ENCODE measurements at places on chromosomes 3 and 15.

DNA sequence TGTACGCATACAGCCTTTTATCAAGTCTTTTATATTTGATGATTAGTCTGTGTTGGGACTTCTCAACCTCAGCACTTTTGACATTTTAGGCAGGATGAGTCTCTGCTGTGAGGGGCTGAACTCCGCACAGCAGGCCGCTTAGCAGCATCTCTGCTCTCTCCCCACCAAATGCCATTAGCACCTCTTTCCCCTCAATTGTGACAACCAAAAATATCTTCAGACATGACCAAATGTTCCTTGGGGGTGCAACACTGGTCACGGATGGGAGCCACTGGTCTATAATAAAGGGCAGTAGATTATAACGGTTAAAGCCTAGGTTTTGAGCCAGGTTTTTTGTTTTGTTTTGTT lies 109.7 kb upstream of the LRIG1 start:
- DNase-seq = no peak

GRCh38 chr3:56989169-56989976 lies 71.1 kb upstream of the SPATA12 start:
- DNase-seq = no peak

DNA sequence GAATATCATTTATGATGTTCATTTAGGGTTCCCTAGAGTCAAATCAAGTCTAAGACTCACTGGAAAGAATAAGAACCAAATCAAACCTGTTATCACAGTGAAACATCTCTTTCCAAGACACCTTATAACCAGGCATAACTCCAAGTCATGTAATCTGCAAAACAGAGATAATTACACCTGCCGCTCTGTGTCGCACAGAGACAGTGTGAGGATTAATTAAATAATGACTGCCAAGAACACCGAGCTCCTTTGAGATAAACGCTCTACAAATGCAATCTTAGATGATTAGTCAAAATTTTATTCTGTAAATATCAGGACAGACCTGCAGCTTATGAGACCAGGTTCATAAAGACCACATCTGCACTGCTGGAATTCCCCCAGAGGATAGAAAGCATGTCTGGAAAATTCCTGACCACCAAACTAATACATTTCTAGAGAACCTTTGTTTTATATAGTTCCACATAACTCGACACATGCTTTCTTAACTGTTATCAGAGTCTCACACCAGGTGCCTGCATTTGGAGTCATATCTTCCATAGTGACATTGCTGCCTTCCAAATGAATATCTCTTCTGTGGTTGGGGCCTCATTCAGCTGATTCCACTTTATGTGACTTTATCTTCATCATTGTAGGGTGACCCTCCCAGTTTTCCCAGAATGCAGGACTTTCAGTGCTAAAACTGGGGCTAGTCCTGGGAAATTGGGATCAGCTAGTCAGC lies 252.8 kb downstream of the CD47 start:
- no peak for DNase-seq

DNA sequence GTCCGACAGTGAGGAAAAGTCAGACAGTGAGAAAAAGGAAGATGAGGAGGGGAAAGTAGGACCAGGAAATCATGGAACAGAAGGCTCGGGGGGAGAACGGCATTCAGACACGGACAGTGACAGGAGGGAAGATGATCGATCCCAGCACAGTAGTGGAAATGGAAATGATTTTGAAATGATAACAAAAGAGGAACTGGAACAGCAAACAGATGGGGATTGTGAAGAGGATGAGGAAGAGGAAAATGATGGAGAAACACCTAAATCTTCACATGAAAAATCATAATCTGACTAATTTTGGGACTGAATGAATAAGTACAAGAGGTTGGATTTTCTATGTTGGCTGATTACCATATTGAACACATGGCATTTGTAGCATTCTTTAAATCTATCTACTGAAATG lies 26.2 kb downstream of the SEC62 start:
- DNase-seq = no peak

GRCh38 chr3:69723389-69723788 lies 15.9 kb upstream of the MITF start:
- DNase-seq = no peak

GRCh38 chr3:11544412-11545181 lies 99.1 kb downstream of the VGLL4 start:
- DNase-seq = no peak

DNA sequence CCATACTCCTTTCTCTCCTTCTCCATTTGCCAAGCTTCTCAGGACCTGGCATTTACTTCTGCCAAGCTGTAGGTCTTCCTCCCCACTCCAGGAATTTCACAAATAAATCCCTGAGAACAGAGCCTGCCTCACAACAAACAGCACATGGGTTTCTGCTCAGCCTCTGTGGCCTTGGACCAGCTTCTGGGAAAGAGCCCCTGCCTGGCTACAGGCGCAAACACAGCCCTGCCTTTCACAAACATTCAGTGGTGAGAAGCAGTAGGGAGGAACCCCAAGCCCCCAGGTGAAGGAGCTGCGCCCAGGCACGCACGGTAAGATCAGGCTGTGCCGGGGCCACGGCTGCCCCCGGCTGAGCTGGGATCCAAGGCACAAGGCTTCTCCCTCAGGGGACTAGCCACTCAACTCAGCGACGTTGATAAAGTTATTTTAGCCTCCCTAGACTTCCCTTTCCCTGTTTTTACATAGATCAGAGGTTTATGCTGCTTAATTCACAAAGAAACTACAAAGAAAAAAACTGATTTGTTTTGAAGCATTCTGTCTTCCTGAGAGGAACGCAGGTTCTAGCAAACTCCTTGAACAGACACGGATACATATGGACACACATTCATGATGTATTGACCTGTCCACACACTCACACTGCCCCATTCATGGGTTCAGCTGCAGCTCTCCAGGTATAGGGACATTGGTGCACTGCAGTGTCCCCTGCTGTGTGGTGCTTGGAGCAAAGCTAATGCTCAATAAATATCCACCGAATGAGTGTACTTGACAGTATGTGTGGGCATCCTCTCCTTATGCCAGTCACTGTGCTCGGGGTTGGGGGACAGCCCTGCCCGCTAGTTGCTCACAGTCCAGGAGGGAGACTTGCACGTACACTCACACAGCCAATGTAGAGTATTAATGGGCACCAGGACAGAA lies 25.4 kb downstream of the HES1 start:
- DNase-seq = no peak

GRCh38 chr3:101861212-101861788 lies 12.0 kb downstream of the NFKBIZ start:
- DNase-seq = no peak

- peak; percentile 33 for DNase-seq
Measured at GRCh38 chr15:71448688-71449114, 333.4 kb downstream of the THSD4 start.

- DNase-seq = no peak
Measured at GRCh38 chr3:148280623-148281242, 417.0 kb upstream of the AGTR1 start.

GRCh38 chr3:158864492-158864891 lies 62.6 kb downstream of the MFSD1 start:
- DNase-seq = no peak

DNA sequence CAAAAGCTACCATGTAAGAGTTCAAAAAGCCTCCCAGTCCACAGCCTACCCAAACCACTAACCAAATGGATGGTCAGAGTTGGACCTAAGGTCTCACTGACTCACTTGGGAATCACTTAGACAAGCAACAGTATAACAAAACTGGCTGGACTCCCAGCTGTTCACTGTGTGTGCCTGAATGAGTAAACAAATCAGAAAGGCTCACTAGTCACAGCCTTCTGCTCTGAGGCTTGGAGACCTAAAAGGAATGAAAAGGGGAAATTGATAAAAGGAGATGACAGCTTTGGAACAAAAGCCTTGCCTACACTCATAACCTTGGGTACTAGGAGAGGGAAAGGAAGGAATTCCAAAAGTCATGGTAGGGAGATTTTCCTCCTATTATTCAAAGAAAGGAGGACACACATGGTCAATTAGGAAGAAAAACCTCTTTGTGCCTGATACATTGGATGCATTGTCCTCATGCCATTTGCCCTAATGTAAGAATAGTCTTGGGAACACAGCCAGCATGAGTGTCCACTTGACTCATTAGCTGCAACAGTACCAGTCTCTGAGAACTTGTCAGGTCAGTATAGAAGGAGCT lies 92.3 kb downstream of the FRMD5 start:
- DNase-seq = peak; percentile 54

DNA sequence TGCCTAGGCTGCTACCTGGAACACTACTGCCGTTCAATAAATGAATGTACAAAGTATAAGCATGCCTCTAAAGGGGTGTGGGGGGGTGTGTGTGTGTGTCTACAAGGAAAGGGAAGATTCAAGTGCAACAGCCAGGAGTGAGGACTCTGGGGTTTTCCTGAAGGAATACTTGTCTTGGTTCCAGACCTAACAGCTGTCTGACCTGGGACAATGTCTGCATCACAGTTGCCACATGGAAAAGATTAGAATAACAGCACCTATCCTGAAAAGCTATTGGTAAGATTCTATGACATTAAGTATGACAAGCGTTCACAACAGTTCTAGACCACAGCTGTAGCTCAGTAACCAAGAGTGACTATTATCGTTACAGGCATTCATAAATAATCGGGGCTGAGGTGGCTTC lies 345.2 kb downstream of the FOXP1 start:
- DNase-seq = no peak

DNA sequence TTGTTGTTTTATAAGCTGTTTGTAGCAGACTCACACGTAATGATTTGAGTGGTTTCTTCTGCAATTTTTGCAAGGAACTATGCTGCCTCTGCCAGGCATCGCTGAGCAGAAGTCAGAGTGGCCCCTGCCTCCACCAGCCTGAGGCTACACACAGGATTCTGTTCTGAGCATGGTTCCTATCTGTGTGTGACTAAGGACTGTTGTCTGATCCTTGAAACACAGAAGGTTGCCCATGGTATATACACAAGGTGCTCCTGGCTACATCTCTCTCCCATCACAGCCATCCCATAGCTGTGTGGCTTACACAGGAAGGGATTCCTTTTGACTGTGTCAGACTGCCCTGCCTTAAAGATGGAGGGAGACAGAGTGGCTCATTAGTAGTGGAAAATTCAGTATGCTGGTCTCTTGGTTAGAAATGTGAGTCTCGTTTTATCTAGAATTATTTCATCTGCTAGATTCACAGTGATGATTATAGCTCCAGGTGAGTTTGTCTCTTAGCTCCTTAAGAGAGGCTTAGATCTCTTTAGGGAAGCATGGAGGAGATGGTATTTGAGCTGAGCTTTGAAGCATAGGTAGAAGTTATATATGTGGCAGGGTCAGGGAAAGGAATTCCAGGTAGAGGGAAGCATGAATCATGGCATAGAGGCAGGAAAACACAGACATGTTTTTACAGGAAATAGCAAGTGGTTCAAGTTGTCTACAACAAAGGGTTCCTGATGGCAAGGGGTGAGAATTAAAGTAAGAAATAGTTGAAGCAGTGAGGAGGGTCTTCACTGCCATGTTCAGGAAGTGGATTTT lies 37.5 kb downstream of the SNAPC5 start:
- DNase-seq = no peak

DNA sequence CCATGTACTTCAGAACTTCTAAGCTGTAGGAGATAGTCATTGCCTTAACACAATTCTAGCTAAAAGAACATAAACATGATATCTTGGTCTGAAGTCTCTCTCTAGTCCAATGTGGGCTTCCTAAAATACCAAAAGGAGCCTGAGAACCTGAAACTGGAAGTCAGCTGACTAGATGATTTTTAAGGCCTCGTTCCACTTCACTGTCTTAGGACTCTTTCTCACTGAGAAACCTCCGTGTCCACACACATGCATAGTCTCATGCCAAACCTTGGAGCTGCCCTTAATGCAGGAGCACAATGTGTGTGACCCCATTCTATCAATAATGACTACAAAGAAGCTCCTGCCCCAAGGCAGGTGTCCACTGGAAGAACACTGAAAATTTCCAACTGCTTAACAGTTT lies 87.7 kb downstream of the ETFA start:
- DNase-seq = no peak

- no peak for DNase-seq
Measured at GRCh38 chr3:53545310-53545995, 51.0 kb downstream of the CACNA1D start.

GRCh38 chr3:13543253-13543652 lies 5.7 kb upstream of the FBLN2 start:
- DNase-seq = peak; percentile 71

DNA sequence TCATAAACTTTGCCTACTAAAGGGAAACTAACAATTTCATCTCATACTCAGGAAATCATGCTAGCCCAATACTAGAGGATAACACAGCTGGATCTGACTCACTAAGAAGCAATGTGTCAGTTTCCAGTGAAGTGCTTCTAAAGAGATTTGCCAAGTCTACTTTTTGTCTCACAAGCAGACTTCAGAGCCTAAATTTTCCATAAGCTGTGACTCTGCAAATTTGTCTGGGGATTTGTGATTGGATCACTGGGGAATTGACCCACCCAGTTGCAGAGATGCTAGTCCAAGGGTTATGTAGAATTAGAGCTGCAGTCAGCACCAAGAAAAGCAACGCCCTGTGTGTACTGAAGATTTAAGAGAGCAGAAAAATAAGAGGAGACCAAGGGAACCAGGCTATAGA lies 647.1 kb downstream of the NTRK3 start:
- DNase-seq = peak; percentile 89

GRCh38 chr3:62371720-62372591 lies 1.4 kb downstream of the FEZF2 start:
- DNase-seq = no peak

GRCh38 chr3:145906755-145907154 lies 254.2 kb downstream of the PLOD2 start:
- no peak for DNase-seq

DNA sequence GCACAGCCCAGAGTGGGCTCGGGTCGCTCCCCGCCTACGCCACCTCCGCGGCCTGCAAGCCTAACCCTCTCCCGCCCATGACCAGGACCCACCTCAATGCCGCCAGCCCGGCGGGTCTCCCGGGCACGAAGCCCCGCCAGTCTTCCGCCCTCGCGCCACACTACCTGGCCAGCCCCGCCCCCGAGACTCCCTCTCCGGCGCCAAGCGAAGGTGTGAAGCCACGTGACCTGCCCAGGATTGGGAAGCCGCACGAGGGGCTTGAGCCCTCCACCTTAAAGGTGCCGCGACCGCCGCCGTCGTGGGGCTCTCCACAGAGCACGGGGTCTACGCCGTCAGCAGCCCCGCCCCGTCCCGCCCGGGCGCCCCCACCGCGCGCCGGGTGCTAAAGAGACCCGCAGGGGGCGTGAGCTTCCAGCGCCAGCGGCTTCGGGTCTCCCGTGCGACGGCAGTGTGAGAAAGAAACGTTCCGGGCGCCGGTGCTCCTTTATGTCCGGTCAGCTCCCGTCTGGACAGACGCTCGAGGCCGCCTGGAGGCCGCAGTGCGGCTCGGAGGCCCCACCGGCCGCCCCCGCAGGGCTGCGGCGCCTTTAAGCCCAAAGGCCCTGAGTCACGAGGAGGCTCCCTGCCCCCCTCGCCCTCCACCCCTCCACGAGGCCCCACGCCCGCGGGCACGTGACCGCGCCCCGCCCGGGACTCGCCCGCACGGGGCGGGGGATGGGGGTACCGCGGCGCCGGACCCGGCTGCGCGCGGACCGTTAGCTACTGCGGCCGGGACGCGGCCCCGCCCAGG lies at the start of gene CPEB1:
Gene CPEB1, minus strand, starts transcription at position 319 of the 790 bp plus-strand sequence. CDS start 18,904 bp downstream, outside the sequence.
- DNase-seq = peak; percentile 0

Measured in fibroblast of skin of left biceps (primary cell).